ENCODE measurements at places on chromosomes 7 and 10. TPM values are rescaled to one million over a fixed set of nuclear protein-coding genes. Genes with fewer than 3 reads are reported as not detected.
A peak's percentile ranks its signal among the peaks of the same experiment; 100 is the strongest.

Gene PDE6C
- total RNA-seq: not detected

Gene CNNM2
- 20.3 TPM for total RNA-seq

- peak overlapping the region; percentile 96 for H3K4me3 ChIP-seq
- peaks cover 5% of the 10 kb centered on the region for H3K4me1 ChIP-seq
- H3K36me3 ChIP-seq: no peaks in the 10 kb centered on the region
- H3K27ac ChIP-seq: peak overlapping the region; percentile 91
- no peak for DNase-seq
- no peaks in the 10 kb centered on the region for H3K27me3 ChIP-seq
These were observed 718 bp upstream of the UMAD1 start for GRCh38 chr7:7639847-7640220.

- H3K36me3 ChIP-seq: peaks cover 7% of the 10 kb centered on the region
- no peak for DNase-seq
- H3K4me3 ChIP-seq: no peak overlapping the region
- H3K27me3 ChIP-seq: no peaks in the 10 kb centered on the region
These were observed 45.6 kb downstream of the PDSS1 start for GRCh38 chr10:26743091-26743490.

GRCh38 chr10:99329554-99330346 is 594 bp downstream of the CNNM1 start:
- peak; percentile 74 for DNase-seq
- peak overlapping the region; percentile 68 for H3K4me3 ChIP-seq
- peaks cover 22% of the 10 kb centered on the region for H3K27me3 ChIP-seq
- peaks cover 3% of the 10 kb centered on the region for H3K4me1 ChIP-seq
- H3K36me3 ChIP-seq: no peaks in the 10 kb centered on the region

GRCh38 chr10:63554657-63555056 is 33.5 kb downstream of the REEP3 start:
- no peaks in the 10 kb centered on the region for H3K36me3 ChIP-seq
- no peak overlapping the region for H3K27ac ChIP-seq
- no peak overlapping the region for H3K4me3 ChIP-seq
- no peaks in the 10 kb centered on the region for H3K27me3 ChIP-seq

Gene AKR1D1
- not detected for total RNA-seq

DNA sequence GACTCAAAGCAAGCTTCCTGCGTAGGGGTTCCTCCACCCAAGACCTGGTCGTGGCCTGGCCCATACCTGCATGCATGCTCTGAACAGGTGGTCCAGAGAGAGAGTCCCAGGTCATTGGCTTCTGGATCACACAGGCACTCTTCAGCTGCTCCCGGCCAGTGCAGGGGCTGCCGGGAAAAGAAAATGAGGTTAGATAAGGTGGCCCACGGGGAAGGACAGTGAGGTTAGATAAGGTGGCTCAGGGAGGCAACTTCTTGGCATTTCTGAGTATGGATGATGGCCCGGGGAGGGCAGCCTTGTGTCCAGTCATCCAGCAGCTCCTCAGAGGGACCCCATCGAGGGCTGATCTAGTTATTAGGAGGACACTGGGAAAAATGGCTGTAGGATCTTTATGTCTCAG is 87.4 kb downstream of the FRMPD2 start:
- DNase-seq: no peak
- no peak overlapping the region for H3K27ac ChIP-seq
- H3K4me1 ChIP-seq: no peaks in the 10 kb centered on the region
- H3K27me3 ChIP-seq: no peaks in the 10 kb centered on the region
- H3K4me3 ChIP-seq: no peak overlapping the region

Gene CUL2
- total RNA-seq: 36.7 TPM

- no peak overlapping the region for H3K4me3 ChIP-seq
- no peaks in the 10 kb centered on the region for H3K4me1 ChIP-seq
- H3K27me3 ChIP-seq: peaks cover 39% of the 10 kb centered on the region
- no peaks in the 10 kb centered on the region for H3K36me3 ChIP-seq
- DNase-seq: no peak
These were observed 1.2 kb downstream of the SFRP4 start for GRCh38 chr7:37915438-37915837.

Gene SLC39A12
- total RNA-seq: not detected
